ENCODE measurements at places on chromosomes 7 and 10. TPM values are rescaled to one million over a fixed set of nuclear protein-coding genes. Genes with fewer than 3 reads are reported as not detected.

FGFR2 gene
- 15.3 TPM for total RNA-seq

KIF11 gene
- total RNA-seq = 9.4 TPM

AIFM2 gene
- 1.7 TPM for total RNA-seq

LRIT1 gene
- not detected for total RNA-seq

RAMP3 gene
- 0.62 TPM for total RNA-seq

MKLN1 gene
- total RNA-seq = 66.3 TPM

TET1 gene
- total RNA-seq = 20.3 TPM

SLC16A9 gene
- total RNA-seq = 3.8 TPM

CUTC gene
- total RNA-seq = 13.7 TPM

IFIT1B gene
- not detected for total RNA-seq

IRF5 gene
- total RNA-seq = 3.9 TPM

TMEM273 gene
- total RNA-seq = 1.6 TPM

NUTM2B gene
- total RNA-seq = 1.5 TPM

GNAT3 gene
- not detected for total RNA-seq

HOXA9 gene
- 0.80 TPM for total RNA-seq

ANKIB1 gene
- total RNA-seq = 51.0 TPM

NOS3 gene
- total RNA-seq = 102 TPM

LRMDA gene
- 19.4 TPM for total RNA-seq

CXCL12 gene
- 0.97 TPM for total RNA-seq

PHYHIPL gene
- 0.69 TPM for total RNA-seq

IGFBP1 gene
- total RNA-seq = 3.0 TPM

OR9A4 gene
- not detected for total RNA-seq

EPHB6 gene
- total RNA-seq = 3.8 TPM

FAM25A gene
- total RNA-seq = not detected

IKZF1 gene
- 3.1 TPM for total RNA-seq

LRRN3 gene
- not detected for total RNA-seq

RTKN2 gene
- 1.7 TPM for total RNA-seq

HEPACAM2 gene
- not detected for total RNA-seq

AKR1C4 gene
- total RNA-seq = not detected

HTR5A gene
- 0.08 TPM for total RNA-seq

GPR37 gene
- 7.1 TPM for total RNA-seq

MAD1L1 gene
- 43.3 TPM for total RNA-seq

GALNT17 gene
- 0.38 TPM for total RNA-seq

SLC26A3 gene
- total RNA-seq = not detected

ZNF248 gene
- 6.3 TPM for total RNA-seq

ANKRD16 gene
- 6.6 TPM for total RNA-seq

LRWD1 gene
- total RNA-seq = 30.3 TPM

LRRC18 gene
- total RNA-seq = not detected

All from endothelial cell (in vitro differentiated cells).